ENCODE measurements at places on chromosomes 7 and 10.

- DNase-seq = no peak
Observed at GRCh38 chr10:132497861-132498561, 39.6 kb upstream of the INPP5A start.

DNA sequence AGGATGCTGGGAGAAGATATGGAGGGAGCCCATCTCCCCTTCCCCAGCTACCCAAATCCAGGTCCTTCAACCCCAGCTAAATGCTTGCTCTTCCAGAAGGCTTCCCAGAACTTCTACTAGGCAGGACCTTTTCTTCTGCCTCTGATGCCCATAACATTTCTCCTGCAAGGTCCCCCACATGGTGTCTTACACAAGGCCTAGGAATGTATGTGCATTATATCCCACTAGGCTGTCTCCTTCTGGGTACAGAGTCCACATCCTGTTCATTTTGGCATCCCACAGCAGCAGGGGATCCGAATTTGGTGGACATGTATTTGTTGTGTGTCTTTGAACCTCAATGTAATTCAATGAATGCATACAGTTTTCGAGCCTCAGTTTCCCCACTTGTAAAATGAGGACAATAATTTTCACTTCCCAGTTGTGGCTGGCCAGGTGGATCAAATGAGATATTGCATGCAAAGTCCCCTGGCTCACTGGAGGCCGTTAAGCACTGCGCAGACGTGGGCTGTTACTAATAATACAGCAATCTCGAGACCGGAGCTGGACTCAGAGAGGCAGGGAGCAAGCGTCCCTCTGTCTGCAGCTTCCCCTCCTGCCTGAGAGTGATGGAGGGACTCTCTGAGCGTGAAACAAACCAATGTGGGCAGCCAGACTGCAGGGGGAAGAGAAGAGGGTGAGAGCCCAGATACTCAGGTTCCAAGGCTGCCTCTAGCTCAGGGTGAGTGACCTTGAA is 18.6 kb upstream of the YWHAG start:
- DNase-seq = no peak

- DNase-seq = no peak
Observed at GRCh38 chr10:34814223-34814912, 728 bp downstream of the PARD3 start.

DNA sequence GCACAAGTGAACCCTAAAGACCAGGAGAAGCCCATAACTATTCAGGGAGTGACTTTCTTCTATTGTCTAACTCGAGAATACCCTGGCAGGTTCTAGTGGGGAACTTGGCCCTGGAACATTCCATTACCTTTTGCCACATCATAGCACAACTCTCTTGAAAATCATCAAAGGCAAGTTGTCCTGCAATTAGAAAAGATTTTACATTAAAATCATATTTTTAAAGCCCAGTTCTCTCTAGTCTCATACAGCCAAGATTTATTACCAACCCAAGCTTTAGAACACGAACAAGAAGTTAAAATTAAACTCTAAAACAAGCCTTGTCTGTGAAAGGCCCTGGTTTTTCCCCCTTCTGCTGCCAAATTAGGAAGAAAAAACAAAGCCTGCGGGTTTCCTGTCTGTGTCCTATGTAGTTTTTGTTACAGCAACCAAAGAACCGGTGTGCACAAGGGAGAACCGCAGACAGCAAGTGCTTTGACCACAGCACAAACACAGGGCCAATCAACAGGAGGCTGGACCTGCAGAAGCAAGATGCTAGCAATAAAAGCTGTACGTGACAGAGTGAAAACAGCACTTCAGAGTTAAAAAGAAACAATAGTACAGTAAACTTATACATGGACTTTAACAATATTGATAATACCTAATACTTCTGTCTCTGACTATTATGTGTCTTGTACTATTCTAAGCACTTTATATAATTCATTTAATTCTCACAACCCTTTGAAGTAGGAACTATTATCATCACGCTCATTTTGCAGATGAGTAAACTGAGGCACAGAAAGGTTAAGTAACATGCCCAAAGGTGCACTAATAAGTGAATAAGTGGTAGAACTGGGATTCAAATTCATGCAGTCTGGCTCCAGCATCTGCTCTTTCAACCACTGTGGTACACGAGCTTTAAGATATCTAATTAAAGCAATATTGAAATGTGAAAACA is 65.8 kb downstream of the STK17A start:
- peak; percentile 51 for DNase-seq

- DNase-seq = no peak
Observed at GRCh38 chr7:65746398-65746669, 126.5 kb upstream of the VKORC1L1 start.

DNA sequence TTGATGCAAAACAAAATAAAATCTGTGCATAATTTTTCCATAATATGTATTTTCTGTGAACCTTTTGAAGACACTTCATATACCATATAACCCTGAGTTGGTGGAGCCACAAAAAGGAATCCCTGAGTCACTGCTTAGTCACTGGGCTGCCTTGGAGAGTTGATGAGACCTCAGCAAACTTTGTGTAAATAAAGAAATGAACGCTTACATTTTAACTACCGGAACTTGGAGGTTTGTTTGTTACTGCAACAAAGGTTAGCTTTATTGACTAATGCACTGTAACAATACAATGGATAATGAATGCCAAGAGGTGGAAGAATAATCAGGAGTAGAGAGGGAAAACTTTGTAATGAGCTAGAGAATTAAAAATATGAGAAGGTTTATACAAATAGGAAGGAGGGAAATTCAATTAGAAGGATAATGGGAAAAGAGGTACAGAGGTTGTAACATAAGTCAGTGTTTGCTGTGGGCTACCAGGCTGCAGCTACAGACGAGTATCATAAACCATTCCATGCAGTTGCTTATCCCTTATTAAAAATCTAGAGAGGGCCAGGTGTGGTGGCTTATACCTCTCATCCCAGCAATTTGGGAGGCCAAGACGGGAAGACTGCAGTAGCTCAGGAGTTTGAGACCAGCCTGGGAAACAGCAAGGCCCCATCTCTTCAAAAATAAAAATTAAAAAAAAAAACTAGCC is 1042.1 kb downstream of the TYW1 start:
- DNase-seq = no peak

Data from stimulated activated CD8-positive, alpha-beta memory T cell treated with anti-CD3 and anti-CD28 coated beads, Interleukin-4, amount 100 ng/mL, for 1 hour (primary cell).